ENCODE measurements at places on chromosomes 2 and 18.

DNA sequence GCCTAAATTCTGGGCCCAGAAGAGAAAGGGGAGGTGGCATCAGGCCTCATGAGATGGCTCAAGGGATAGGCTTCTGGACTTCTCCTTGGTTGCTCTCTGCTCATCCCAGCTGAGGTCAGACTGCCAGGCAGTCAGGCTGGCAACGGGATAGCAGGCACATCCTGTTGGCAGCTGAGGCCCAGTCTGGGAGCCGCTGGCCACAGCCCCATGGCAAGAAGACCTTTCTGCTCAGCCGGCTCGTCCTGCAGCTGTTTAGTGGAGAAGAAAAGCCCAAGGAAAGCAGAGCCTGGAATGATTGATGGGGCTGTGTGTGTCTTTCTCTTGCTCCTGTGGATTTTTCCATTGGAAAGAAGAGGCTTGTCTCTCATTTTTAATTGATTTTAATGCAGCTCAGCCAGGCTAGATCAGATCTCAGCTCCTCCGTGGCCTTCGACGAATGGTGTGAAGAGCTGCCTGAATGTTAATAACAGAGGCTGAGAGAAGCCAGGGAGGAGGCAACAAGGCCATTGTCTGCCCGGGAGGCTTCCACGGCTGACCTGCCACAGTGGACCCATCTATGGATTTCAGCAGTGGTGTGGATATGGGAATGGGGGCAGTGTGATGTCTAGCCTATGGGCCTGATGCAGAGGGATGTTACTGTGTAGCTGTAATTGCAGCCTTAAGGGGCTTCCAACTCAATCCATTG is 99.5 kb downstream of the HS1BP3 start:
- DNase-seq, result no peak

GRCh38 chr2:4869154-4869553 is 823.0 kb upstream of the SOX11 start:
- no peak for DNase-seq

DNA sequence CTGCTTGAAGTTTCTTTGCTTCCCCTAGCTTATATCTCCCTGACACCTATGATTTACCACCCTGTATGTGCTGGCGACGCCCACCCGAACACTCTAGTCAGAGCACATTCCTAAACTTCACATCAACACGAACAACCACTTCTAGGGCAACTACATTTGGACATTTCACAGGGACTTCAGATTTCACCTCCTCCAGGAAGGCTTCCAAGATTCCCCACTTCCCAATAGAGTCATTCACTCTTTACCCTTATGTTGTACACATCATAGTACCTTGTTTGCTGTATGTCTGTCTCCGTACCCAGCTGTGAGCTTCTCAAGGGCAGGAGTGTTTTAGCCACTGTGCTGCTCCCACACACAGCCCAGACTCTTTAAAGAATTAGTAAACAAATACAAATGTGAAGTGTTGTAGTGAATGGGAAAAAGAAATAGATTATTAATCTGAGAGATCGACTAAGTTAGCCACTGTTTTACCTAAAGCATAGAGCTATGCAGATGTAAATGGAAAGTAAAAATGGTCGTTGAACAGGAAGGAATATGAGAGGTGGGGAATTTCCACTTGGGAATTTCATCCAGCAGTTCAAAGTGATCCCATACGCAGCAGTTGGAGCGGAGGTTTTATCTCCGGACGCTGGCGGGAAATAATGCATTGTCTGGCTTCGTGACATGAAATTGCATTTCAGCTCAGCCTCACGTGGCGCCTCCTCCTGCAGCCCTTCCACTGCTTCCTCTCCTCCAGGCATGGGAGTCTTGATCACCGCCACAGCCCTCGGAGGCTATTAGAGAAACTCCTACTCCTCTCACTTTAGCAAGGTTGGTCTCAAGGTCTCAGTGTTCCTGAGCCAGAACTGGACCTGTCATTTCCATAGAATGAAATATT is 233.4 kb upstream of the COPS8 start:
- DNase-seq, result no peak

DNA sequence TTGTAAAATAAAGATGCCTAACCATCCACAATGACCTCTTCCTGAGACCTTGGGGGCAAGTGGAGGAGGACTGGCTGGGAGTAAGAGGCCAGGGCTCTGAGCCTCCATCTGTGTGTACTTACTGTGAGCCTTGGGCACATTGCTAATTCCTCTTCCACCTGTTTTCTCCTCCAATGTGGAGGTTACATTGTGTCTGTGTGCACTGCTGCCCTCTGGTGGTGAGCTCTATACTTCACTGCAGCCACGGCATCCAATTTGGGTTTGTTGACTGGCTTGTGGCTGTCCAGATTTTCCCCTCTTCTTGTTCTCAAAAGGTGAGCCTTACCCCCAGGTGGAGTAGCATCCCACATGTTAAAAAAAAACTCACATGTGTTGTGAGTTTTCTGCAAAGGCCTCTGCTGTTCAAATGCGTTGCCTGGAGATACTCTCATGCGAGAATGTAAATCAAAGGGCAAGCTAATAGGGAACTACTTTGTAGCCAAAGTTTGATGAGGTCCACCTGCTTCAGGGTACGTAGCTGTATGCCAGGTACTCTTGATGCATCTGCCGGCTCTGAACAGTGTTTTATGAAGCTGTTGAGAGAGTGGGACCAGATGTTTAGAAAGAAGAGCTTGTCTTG is 80.8 kb downstream of the APOB start:
- DNase-seq, result no peak

DNA sequence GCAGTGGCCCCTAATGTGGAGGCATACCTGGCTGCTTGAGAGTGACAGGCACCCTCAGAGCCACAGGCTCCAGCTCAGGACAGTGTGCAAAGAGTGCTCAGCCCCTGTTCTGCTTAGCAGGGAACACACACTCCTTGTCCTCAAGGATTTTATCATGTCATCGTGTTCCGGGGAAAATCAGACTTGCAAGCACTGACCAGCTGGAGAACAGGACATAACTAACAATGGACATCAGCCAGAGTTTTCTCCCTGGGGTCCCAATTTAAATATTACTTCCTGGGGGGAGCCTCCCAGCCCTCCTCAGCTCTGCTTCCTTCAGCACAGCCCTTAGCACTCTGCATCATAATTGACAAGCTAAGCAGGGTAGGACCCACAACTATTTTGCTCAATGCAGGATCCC is 175.4 kb upstream of the ACAA2 start:
- no peak for DNase-seq

DNA sequence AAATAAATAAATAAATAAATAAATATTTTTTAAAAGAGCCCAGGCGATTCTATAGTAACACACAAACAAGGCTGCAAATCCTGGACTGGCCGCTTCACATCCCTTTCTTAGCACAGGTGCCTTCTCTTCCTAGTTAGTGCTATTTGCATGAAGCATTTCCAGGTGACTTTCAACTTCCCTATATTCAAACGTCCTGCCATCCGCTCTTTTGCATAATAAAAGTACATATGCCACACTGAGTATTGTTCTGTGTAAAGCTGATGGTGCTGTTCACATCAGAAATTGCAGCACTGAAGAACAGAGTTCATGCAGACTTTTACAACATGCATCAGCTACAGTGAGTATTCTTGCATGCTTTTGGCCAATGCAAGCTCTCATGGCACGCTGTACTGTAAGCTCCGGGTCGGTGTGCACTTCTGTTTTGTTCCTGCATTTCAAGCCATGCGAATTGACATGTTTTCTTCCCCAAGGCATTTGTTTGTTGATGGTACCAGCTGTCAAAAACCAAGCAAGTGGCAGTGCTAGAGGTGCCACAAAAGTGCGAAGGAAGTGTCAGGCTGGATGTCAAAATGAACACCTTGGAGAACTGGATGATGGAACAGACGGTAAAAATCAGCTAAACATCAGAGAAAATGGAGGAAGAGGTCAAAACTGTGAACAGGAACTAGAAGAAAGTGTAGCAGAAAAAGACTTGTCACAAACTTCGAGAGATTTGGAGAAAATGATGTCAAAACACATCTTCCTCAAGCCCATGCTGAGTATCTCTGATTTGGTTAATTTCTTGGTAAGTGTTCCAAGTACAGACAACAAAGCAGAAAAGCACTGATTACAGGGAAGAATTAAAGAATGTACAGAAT is 25.5 kb upstream of the CEP68 start:
- peak; percentile 18 for DNase-seq

DNA sequence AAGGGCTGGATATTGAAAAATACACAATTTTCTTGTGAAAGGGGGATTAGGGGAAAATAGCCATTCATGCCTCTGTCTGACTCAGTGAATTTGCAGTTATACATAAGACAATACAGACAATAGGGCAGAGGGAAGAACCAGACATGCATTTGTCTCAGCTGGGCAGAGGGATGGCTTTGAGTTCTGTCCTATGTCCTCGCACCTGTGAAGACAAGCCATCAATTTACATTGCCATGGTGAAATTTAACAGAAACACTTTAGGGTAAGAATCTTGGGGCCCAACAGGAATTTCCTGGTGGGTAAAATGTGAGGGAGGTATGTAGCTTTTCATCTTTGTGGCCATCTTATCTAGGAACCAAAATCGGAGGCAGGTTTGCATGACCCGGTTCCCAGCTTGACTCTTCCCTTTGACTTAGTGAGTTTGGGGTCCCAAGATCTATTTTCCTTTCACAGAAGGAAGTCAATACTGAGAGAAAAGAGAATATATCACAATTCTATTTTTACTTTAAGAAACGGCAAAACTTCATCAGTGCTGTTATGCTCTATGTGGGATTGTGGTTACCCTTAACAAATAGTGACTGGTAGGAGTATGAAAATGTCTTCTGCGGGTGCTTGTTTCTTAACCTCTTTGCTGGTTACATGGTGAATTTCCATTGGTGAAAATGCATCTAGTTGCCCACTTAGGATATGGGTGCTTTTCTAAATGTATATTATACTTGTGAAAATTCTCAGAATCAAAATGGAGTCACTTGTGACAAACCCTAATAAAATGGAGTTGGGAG is 221.8 kb downstream of the SPP2 start:
- no peak for DNase-seq

GRCh38 chr18:43012951-43013350 is 102.5 kb downstream of the RIT2 start:
- no peak for DNase-seq

GRCh38 chr2:167264380-167264779 is 376.1 kb downstream of the XIRP2 start:
- DNase-seq, result no peak

GRCh38 chr2:175123254-175123653 is 44.7 kb downstream of the ATF2 start:
- DNase-seq, result no peak

DNA sequence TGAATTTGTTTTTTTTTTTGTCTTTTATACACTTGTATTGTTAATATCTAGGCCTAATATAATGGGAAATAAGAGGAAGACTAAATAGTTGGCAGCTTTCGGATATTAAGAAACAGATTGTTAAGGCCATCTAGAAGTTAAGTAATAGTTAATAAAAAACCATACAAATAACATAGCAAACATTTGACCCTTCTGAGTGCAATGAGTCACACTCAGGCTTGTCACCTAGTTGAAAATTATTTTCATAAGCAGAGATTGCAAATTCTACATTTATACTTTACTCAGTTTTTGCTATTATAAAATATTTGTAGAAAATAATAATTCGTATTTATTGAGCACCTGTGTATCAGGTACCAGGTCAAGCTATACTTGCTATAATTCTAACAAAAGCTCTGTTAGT is 2.4 kb downstream of the NUP35 start:
- no peak for DNase-seq

DNA sequence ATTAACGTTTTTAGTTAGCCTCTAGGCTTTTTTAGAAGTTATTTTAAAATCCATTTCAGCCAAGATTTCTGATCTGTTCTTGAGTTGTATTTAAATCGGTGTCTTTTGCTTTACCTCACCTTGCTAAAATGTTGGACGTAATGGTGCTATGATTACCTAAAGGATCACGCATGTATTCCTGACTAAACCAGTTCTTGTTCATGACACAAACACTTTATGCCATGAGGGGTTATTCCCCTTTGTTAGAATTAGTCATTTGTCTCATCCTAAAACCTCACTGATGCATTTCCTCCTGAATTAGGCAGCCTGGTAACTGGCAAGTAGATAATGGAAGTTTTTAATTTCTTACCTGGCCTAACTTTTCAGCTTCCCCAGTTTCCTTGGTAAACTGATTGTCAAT is 185.4 kb upstream of the TANK start:
- no peak for DNase-seq

- no peak for DNase-seq
These were observed 25.5 kb downstream of the TMEM247 start for GRCh38 chr2:46504685-46505471.

- no peak for DNase-seq
These were observed 31.2 kb downstream of the ASB1 start for GRCh38 chr2:238457927-238458324.

DNA sequence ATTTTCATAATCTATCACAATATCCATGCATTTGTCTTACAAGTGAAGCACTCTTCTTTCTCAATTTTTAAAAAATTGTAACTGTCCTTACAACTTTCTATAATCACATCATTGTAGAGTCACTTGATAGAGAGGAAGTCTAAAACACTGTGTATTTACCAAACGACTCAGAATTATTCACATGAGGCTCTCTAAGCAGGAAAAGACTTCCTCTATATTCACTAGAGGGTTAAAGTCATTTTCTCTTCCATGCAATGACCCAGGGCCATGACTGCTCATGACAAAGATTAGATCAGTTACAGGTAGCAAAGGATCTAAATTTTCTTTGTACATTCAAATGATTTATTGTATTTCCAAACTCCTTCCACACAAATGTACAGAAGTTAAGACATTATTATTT is 9.0 kb upstream of the SLC1A4 start:
- DNase-seq, result no peak

- DNase-seq, result no peak
These were observed 6.2 kb downstream of the ZNF638 start for GRCh38 chr2:71337776-71338175.

GRCh38 chr2:111157798-111158197 is 37.1 kb downstream of the BCL2L11 start:
- DNase-seq, result no peak

DNA sequence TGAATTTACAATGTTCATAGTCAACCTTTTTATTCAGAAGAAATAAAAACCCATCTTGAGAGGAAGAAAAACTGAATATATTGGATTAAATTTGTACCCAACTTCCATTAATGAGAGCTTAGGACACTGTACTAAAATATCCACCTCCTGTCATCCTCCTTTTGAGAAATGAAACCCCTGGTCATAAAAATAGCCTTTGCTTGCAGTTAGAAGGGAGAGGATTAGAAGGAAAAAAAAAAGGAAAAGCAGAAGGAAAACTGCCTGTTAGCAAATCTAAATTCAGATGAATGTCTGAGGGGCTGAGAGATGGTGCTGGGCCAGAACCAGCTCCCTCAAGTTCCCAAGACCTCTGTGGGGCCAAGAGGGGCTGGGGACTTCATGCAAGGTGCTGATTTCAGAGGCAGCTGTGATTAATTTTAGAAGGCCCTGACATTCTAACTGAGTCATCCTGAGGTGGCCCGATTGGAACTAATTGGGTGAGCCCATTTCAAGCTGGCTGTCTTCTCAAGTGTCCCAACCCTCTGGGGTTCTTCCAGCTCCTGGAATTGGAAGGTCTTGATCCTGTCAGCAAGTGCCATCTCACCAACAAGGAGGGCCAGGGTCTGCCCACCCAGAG is 38.4 kb upstream of the BIN1 start:
- no peak for DNase-seq

DNA sequence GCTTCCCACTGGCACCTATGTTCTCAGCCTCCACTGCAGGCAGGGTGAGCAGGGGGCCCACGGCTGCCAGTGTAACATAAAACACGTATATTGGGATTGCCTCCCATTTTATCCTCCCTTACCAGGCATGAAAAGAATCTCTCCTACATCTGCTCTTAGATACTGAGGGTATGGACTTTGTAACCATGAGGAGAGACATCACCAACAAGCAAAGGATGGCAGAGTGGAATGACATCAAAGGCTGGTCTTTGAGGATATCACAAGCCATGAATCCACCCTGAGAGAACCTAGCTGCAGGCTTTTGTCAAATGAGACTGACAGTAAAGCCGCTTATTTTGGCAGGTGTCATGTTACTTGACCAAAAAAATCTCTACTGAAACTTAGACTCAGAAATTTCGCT is 7.4 kb downstream of the NPHP1 start:
- no peak for DNase-seq

Measured in NCI-H1048 (cell line).